ENCODE measurements at places on chromosomes 1 and 21.

DNA sequence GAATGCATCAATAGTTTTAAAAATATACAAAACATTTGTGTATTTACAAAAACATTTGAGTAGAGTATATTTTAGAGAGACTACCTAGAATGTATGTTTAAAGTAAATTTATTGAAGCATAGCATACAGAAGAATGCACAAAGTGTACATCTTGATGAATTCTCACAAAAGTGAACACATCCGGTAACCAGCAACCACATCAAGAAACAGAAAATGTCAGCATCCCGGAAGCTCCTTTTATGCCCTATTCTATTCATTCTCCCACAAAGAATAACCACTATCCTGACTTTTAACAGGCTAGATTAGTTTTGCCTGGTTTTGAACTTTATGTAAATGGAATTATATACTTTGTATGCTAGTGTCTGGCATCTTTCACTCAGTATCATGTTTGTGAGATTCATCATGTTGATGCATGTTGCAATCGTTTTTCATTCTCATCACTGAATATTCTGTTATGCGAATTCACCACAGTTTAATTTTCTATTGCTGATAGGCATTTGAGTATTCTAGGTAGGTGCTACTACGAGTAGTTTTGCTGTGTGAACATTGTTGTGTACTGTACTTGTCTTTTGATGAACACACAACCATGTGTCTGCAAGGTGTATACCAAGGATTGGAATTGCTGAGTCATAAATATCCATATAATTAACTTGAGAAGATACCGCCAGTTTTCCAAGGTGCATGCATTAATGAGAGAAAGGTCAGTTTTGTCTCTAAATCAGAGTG, 75.4 kb downstream of the CACHD1 start:
- no peak for DNase-seq

DNA sequence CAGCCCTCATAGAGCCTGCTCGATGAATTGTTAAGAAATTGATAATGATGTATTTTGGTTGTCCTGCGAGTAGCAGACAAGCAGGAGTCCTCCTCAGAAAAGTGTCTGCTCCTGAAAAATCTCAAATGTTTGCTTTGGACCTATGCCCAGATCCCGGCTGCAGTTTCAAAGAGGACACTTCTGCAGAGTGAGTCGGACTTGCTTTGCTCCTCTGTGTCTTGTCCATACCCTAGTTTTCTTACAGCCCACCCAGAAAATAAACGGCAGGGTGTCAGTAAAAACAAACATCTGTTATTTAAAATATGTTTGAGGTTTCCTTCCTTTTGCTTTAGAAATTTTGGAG, 2.8 kb downstream of the S100A10 start:
- no peak for DNase-seq

DNA sequence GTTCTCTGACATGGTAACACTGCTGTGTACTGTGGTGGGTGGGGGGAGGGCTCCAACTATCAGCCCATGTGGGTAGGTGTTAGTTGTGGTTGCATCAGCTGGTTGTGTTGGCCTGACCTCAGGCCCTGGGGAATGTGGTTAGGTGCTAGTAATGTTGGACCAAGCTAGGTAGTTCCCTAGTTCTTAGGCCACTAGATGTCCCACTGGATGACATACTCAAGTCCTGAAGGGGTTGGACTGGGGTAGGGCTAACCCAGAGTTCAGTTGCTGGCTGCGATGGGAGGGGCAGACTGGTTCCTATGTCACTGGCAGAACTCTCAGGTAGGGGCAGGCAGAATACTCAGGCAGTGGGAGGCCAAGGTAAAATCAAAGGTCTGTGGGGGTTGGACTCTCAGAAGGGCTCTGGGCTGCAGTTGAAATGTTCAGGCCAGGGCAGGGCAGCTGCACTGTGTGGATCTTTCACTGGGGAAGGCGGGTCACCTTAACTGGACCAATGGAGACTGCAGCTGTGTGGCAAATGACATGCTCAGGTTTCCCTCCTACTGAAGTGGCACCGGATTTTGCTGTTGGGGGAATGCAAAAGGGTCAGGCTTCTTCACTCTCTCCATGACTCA, 870.7 kb downstream of the LRRIQ3 start:
- DNase-seq, result no peak

DNA sequence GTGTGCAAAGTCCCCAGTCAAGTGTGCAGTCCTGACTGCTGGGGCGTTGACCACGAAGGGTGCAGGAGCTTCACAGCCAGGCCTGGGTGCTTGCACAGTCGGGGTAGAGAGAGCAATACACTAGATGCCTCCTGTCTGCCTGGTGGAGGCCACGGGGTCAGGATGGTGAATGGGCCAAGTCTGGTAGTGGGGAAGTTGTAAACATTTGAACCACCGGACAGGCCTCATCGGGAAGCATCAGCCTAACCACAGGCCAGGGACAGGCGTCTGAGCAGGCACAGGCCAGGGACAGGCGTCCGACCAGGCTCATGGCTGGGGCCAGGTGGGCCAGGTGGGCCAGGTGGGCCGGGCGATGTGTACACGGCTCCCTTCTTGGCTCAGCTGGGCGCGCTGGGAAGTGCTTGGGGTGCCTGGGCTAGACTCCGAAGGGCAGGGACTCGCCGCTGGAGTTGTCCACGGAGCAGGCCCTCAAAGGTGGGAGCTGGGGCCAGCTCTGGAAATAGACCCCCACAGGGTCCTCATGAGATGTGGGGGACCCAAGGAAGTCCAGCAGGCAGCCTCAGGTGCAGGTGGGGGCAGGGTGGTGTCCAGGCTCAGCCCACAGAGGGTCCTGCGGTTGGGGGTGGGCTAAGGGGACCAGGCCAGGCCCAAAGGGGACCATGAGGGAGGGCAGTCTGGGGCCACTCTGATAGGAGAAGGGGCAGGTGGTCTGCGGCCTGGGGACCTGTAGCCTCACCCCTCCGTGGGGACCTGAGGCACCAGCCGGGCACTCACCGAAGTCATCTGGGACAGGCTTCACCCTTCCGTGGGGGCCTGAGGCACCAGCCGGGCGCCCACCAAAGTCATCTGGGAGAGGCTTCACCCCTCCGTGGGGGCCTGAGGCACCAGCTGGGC, 15.0 kb downstream of the COL6A1 start:
- peak; percentile 37 for DNase-seq

GRCh38 chr21:44686000-44686781, 4.2 kb upstream of the KRTAP12-1 start:
- DNase-seq, result no peak

DNA sequence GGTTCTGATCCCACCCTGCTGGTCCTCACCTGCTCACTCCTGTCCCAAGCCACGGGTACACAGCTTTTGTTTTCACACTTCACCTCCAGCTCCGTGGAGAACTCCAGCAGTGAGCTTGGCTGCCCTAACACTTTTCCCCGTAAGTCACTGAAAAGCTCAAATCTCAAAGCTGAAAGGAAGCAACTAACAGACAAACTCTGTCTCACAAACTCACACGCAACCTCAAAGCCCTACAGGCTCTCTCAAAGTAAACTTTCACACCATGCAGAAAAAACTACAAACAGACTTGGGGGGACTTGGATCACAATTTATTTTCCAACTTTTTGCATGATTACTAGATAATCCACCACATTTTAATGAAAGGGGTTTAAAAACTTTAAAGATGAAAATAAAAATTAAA, 88.3 kb downstream of the AK5 start:
- no peak for DNase-seq

GRCh38 chr21:33949516-33950430, 34.2 kb upstream of the ATP5PO start:
- DNase-seq, result peak; percentile 79

DNA sequence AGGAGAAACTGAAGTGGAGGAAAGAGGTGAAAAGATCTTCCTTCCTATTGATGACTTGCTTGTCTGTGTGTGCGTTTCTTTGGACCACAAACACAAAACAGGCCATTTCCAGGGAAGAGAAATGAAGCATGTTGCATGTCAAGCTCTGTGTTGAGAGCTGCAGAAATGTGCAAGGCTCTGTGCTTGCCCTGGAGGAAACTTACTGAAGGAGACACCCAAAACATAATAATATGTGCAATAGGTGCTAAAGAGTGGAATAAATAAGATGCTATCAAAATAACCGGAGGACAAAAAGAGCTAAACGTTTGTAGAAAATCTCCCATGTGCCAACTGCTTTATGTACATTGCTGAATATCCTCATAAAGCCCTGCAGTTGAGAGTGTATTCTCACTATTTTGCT, 195.2 kb upstream of the HMGB4 start:
- no peak for DNase-seq

GRCh38 chr1:26799479-26800142, 11.9 kb downstream of the PIGV start:
- peak; percentile 61 for DNase-seq

DNA sequence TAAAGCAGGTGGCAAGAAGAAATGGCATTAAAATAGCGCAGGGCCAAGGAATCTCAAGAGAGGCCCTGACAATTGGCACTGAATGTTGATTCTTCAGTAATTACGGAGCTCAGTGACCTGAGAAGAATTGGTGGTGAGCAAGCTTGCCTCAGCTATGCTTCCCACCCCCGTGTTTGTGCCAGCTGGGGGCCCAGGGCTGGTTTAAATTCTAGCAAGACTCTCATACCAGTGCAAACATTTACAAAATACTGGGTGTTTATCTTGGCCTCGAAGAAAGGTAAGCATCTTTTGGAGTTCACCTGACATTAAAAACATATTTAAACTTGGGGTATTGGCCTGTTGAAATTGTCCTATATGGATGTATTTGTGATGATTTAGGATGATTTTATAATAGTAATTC, 296.7 kb upstream of the USP25 start:
- DNase-seq, result no peak

GRCh38 chr1:244325056-244325758, 126.5 kb downstream of the ADSS2 start:
- DNase-seq, result no peak

DNA sequence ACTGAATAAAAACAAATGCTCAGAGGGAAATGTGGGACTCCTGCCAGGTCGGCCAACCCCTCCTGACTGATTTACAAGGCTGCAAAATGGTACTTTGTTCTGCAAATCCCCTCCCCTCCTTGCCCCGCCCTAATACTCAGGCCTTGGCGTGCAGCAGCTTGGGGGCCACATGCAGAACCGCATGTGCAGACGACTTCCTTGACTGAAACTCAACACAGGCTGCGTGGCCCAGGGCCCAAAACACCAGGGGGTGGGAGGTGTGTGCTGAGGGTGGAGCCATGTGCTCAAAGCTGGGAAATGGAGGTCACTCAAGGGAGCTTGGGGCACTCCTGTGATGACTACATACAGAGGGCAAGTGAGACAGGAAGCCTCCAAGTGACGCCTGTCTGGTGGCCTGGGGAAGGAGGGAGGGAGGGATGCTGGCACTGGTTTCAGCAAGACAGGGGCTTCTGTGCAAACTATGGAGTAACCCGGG, 87.2 kb downstream of the MRPL37 start:
- DNase-seq, result peak; percentile 84

DNA sequence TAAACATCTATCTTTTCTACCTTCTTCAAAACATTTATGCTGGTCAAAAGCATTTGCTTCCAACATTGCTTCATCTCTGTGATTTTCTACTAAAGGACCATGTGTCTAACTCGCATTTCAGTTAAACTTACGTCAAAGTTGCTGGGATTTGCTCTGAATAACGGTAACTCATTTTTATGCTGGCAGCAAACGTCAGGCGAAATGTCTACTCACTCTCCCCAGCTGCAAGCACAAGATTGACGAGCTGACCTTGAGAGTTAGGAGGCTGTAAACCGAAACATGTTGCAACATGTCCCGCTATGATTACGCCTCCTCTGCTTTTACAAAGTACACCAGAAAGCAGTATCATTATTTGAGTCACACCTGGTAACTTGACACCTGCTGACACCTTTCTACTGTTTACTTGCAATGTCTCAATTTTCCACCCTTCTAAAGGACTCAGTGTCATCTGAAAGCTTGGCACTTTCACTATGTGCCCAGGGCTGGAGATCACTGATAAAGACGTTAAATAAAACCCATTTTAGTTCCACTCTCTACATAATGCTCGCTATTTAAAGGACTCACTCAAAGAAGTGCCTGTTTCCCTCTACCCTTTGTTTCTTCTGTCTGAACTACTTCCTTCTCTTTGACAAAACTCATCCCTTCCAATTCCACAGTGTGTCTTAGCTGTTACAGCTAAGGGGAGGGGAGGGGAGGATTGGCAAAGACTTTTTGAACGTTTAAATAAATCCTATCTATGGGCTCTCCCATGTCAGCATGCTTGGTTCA, 111.9 kb downstream of the PTPN14 start:
- peak; percentile 65 for DNase-seq

DNA sequence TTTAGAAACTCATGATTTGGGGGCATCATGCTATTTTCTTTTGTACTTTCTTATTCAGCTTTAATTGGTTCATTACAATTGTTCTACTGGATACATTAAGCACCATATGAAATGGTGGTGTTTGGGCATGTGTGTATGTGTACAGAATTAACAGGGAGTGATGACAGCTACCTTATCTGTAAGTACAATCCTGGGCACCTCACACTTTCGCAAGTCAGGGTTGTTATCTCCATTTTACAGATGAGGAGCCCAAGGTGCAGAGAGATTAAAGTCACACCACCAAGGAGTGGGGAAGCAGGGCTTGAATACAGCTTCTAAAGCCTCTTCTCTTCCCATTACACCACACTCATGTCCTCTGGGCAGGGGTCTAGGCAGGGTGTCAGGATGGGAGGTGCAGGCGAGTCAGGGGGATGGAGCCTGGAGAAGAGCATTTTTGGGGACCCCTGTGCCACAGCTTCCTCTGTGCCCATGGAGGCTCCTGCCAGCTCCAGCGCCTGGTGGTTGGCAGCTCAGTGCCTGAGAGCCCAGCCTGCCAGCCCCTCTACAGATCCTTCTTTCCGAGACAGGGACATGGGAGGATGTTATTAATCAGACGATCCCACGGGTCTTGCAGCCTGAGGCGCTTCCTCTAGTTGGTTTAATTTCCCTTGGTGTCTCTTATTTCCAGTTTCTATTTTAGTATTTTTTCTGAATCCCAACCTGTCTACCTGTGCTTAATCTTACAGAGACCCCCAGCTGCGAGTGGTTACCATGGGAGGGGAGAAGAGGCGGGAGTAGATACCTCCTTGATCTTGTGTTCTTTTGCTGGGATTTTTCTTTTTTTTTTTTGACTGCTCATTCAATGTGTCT, 126.2 kb upstream of the CD34 start:
- no peak for DNase-seq

DNA sequence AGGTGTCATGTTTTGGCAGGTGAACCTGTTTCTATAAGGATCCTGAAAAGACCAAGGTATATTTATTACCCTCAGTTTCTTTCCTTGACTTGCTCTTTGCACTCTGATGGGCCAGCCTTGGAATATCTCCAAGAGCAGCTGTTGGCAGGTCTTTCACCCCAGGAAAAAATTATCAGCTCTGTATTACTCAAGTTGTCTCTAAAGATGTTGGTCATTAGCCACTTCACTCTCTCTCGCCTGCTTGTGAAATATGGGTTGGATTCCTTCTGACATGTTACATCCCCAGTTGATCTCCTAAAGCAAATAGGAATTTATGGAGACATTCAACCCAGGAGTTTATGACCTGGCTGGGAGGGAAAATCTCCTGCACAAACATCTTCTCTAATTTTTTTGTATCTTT, 85.9 kb downstream of the KCNJ15 start:
- DNase-seq, result no peak

GRCh38 chr1:93638981-93639380, 42.7 kb downstream of the BCAR3 start:
- no peak for DNase-seq

- DNase-seq, result no peak
These were observed 149.7 kb downstream of the LYPLAL1 start for GRCh38 chr1:219323426-219323825.
